ENCODE measurements at places on chromosomes 5 and 9.

- no peak for DNase-seq
These were observed 7.2 kb downstream of the SPATA31E1 start for GRCh38 chr9:87889882-87890252.

DNA sequence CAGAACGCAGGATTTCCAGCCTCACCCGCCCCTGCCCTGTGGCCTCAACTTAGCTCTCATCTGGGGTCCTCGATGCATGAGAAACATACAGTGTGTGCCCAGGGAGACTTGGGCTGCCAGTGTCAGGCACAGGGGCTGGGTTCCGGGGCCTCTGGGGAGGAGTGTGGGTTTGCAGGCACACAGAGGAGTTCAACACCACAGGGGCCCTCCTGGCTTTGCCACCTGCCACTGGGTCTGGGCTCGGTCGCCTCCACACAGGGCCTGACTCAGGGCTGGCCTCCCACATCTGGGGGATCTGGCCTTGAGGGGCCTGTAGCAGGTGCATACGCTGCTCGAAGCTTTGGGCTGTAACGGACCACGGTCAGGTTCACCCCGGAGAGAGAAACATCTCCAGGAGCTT, 111.6 kb downstream of the COL5A1 start:
- DNase-seq: no peak

- no peak for DNase-seq
These were observed 295.7 kb upstream of the PANK3 start for GRCh38 chr5:168874713-168875380.

- no peak for DNase-seq
These were observed 918.6 kb upstream of the DMAC1 start for GRCh38 chr9:8718121-8718725.
